ENCODE measurements at places on chromosomes 5 and 9. TPM values are rescaled to one million over a fixed set of nuclear protein-coding genes. Genes with fewer than 3 reads are reported as not detected.

PCDHB4 gene
- polyA plus RNA-seq, result 1.9 TPM

S100Z gene
- polyA plus RNA-seq, result 0.14 TPM

KCNIP1 gene
- 10.7 TPM for polyA plus RNA-seq

STK32A gene
- polyA plus RNA-seq, result 17.3 TPM

EIF4E1B gene
- polyA plus RNA-seq, result 0.07 TPM

RGMB gene
- 15.2 TPM for polyA plus RNA-seq

GARIN3 gene
- not detected for polyA plus RNA-seq

KLHL3 gene
- polyA plus RNA-seq, result 22.9 TPM

MYMK gene
- not detected for polyA plus RNA-seq

NEUROG1 gene
- polyA plus RNA-seq, result not detected

TUT7 gene
- polyA plus RNA-seq, result 31.0 TPM

ZNF474 gene
- polyA plus RNA-seq, result 0.64 TPM

NTNG2 gene
- 0.36 TPM for polyA plus RNA-seq

RETREG1 gene
- polyA plus RNA-seq, result 31.8 TPM

ZBTB6 gene
- 15.2 TPM for polyA plus RNA-seq

GRCh38 chr5:153236319-153236718 lies 254.2 kb upstream of the GRIA1 start:
- DNase-seq, result no peak

DNA sequence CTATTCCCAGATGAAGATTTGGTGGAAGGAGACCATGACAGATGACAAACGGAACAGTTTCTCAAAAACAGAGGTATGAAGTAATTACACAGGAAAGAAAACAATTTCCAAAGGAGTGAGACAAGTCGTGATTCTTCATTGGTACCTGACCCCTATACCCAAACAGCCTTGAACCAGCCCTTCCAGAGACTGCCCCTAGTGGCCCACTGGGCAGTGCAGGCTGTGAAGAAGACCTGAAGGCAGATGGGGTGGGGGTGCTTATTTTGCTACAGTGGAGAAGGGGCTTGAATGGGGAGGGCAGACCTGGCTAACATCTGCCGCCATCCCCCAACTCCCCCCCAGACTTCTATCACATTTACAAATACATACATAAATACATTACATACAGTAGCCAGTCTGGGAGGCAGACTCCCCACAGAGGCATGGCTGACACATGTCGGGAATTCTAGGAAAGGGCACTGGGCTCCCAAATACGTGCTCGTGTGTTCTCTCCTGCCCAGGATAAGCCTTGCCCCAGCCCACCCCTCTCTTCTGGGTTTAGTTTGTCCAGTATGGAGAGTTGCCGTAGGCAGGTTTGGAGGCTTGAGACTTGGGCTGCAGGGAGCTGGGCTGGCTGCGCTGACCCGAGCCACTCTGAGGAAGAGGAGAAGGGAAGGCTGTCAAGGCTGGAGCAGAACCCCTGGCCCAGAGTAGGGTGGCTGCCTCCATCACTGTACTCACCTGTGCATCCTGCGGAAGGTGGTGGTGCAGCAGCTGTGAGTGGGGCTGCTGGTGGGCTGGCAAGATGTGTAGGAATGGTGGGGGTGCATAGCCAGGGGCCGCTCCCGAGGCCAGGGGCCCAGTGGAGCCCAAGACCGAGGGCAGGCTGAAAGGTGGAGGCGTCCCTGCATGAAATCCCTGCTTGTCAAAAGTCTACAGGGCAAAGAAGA lies 105.3 kb downstream of the UBE2R2 start:
- no peak for DNase-seq

- no peak for DNase-seq
Measured at GRCh38 chr5:170266570-170267381, 30.8 kb downstream of the LCP2 start.

- no peak for DNase-seq
Measured at GRCh38 chr9:129640086-129640870, 1.7 kb downstream of the ASB6 start.

DNA sequence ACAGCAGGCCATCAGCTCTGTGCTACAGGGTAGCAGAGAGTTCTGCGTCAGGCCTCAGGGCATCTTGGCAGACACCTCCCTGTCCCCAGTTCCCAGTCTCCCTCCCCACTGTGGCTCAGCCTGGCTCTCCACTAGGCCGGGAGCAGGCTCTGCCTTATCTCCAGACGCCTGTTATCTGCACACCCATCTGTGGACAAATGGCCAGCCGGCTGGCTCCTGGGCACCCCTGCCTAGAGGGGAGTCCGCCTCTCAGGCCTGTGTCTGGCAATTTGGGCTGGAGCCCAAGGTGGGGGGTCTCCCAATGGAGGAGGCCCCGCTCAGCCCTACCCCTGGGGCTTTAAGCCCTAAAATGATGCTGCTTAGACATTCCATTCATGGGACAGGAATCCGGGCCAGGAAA lies 39.2 kb upstream of the HAND1 start:
- no peak for DNase-seq

- no peak for DNase-seq
Measured at GRCh38 chr9:93667006-93667405, 90.6 kb downstream of the PHF2 start.

- no peak for DNase-seq
Measured at GRCh38 chr5:56003179-56003578, 8.4 kb upstream of the IL6ST start.

- DNase-seq, result no peak
Measured at GRCh38 chr5:14444161-14444560, 137.4 kb upstream of the OTULINL start.

DNA sequence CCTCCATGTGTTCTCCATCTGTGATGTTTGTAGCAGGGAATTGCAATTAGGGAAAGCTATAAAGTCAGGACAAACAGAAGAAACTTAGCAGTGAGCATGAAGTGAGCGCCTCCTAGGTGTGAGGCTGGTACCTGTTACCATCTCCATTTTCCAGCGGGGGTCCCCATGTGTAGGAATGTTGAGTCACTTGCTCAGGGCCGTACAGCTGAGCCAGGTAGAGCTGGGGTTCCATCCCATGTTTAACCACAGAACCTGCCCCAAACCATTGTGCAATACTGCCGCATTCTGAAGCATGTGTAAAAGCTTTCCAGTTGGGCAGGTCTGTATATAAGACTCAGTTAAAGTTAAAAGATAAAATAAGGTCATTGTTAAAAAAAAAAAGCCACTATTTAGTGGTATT lies 62.7 kb downstream of the NDFIP1 start:
- no peak for DNase-seq

- no peak for DNase-seq
Measured at GRCh38 chr5:144336191-144336961, 165.7 kb downstream of the KCTD16 start.

- no peak for DNase-seq
Measured at GRCh38 chr5:132325691-132326090, 31.5 kb downstream of the SLC22A4 start.

DNA sequence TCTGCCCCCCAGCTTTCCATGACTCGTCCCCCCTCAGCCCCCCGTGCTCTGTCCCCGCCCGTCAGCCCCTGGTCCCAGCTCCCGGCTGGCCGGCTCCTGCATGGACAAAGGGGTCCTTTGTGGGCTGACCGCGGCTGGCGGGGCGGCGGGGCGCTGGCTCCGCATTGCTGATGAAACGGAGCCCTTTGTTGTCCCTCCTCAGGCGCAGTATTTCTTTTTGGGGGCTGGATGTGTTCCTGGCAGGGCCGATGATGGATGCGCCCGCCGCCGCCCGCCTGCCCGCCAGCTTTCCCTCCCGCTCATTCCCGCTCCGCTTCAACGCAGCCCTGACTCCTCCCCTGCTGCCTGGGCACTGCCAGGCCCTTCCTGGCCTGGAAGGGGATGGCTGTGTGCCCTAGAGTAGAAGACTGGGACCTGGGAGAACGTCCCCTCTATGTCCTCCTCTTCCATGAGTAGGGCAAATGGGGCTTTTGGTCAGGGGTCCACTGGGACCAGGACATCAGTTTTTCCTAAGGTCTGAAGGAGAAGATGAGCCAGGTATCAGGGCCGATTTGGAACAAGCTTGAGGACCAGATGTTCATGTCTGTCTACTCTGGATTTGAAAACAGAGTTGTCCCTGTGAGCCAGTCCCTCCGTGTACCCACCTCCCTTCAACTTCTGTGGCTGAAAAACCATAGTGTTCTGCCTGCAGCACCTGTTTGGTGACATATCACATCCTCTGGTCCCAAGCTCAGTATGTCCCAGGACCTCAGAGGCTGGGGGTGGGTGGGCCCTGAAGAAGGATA lies 29.0 kb downstream of the CXXC5 start:
- no peak for DNase-seq

- DNase-seq, result no peak
Measured at GRCh38 chr9:8821910-8822666, 1022.5 kb upstream of the DMAC1 start.

DNA sequence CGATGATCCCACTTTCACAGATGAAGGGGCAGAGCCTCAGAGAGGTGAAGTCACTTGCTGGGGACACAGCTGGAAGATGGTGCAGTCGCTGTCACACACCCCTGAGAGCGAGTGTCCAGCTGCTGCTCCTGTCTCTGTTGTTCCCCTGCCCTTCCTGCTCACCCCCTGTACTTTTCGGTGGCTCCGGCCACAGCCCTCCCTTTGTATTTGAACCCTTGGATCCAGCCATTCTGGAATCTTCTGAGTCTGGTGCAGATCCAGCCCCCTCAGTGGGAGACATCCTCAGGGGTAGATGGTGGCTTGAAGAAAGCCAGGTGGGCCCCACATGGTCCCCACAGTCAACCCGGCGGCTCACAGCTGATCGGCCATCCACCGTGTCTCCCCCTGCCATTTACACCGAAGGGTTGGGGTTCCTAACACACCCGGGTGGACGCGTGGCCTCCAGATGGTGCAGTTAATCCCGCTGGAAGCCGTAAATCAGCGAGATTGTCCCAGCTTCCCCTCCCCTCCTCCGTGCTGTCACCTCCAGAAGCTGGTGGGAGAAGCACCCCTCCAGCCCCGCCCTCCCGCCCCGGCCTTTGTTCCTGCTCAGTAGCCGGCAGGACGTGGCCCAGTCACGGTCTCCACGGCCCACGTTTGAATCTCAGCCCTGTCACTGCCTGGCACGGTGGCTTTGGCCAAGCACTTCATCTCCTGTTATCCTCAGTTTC lies 204.8 kb downstream of the C9orf50 start:
- DNase-seq, result no peak

- no peak for DNase-seq
Measured at GRCh38 chr5:135340568-135340967, 58.5 kb downstream of the MACROH2A1 start.

DNA sequence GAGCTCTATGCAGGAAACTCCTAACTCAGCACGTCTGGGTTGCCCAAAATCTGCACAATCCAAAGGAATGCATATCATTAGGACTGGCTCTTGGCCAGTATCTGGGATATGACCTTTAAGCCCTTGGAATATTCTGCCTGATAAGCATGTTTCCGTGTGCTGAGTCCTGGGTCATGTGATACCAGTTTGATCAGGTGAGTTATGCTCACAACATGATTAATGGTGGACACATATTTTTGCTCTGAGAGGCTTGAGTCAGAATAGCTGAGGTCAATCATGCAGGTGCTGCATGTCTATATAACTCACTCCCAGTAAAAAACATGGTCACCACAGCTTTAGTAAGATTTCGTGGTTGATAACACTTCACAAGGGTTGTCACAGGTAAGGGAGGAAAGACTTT lies 408.8 kb downstream of the YTHDC2 start:
- no peak for DNase-seq

DNA sequence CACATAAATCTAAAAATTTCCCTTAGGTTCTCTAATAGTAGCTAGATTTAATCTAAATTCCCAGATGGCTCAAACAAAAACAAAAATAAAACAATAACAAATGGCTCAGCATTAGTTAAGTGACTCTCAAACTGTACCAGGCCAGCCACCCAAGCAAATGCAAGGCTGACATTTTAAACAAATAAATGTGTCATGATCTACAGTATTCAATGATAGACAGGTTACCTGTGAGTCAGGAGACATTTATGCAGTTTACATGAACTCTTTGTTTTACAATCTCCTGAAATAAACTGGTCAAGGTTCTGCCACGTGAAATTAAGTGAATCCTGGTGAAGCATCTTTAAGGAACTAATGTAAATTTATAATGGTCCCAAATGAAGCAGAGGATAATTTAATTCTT lies 580.2 kb upstream of the PTPRD start:
- no peak for DNase-seq

GRCh38 chr5:68037546-68037945 lies 178.0 kb upstream of the PIK3R1 start:
- no peak for DNase-seq

DNA sequence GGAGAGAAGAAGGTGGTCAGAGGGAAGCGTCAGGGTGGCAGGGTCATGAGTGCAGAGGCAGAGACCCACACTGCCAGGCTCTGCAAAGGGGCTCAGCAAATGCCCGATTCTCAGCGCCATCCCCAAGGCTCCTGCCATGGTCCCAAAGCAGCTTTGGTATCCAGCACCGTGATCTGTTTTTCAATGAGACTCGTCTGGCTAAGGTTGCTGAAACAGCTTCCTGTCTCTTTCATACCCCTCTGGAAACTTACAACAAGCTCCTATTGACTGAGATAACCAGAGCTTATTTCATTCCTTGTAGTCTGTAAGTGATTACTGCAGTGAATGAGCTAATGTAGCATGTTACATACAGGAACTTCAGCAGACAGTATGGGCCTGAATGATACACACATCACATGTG lies 568.6 kb upstream of the DAP start:
- DNase-seq, result no peak

DNA sequence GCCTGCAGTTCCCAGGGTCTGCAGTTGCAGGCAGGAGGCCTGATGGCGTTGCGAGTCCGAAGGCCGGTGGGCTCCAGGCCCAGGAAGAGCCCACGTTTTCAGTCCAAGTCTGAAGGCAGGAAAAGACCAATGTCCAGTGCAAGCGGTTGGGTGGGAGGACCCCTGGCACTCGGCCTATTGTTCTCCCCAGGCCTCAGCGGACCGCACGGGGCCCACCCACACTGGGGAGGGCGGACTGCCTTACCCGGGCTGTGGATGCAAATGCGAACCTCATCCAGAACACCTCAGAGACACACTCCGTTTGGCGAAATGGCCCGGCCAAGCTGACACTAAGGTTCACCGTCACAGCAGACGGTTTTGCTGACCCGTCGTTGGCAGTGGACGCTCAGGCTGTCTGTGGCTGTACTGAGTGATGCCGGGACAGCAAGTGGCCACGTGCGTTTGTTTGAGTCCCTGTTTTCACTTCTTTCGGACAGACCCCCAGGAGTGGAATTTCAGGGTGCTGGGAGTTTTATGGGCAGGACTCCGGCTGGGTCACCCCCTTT lies 10.2 kb upstream of the SEC16A start:
- DNase-seq, result no peak

DNA sequence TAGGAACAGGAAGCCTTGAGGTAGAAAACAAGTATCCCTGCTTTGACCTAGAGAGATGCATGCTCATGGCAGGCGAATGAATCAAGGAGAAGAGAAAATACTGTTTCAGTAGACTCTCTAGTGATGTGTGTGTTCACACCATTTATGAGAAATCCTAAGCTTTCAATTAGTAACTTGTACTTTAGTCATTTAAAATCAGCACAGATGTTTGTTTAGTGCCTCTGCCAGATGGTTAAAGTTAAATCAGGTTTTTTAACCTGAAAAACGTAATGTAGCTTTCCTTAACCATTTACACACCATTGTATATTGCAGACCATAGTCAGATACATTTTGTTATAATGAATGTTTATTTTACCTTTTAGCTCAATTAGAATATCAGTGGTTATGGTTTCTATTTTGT lies 5.0 kb downstream of the TJP2 start:
- no peak for DNase-seq

- DNase-seq, result no peak
Measured at GRCh38 chr9:136220017-136220729, 15.2 kb upstream of the LHX3 start.

- DNase-seq, result no peak
Measured at GRCh38 chr9:135804581-135805421, 102.5 kb downstream of the CAMSAP1 start.

Measured in left renal cortex interstitium (tissue), 4 donors.